ENCODE measurements at places on chromosomes 4 and X.

DNA sequence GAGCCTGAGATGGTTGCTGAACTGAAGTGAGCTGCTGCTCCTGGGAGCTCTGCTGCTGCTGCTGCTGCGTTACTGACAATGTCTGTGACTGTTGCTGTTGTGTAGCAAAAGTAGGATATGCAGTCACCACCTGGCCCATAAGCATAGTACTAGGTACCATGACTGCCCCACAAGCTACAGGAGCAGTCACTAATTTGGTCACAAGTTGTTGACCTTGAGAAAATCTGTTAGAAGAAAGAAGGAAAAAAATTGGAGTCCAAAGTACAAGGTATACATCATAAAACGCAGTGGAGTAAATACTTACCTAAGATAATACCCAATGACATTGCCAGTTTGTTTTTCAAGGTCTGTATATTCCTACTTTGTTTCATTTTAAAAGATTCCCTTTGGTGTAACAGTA lies 42.6 kb downstream of the TMEM165 start:
- no peak for DNase-seq

DNA sequence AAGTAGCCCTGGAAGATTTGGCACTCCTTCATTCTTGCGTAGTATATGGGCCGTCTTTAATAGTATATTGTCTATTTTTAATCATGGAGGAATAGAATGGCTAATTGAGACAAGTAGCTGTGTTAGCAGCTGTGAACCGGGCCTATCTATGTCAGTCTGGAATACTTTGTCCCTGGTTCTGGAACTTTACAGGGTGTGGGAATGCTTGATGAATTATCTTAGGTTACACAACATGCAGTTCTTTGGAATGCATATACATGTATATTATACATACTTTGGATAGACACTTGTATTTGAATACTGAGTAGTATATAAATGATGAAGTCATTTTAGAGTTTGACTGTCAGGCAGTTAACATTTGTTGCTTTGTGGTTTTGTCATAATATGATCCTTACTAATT lies 37.4 kb downstream of the PDLIM5 start:
- no peak for DNase-seq

- no peak for DNase-seq
Measured at GRCh38 chr4:70306076-70306475, 28.7 kb upstream of the CABS1 start.

DNA sequence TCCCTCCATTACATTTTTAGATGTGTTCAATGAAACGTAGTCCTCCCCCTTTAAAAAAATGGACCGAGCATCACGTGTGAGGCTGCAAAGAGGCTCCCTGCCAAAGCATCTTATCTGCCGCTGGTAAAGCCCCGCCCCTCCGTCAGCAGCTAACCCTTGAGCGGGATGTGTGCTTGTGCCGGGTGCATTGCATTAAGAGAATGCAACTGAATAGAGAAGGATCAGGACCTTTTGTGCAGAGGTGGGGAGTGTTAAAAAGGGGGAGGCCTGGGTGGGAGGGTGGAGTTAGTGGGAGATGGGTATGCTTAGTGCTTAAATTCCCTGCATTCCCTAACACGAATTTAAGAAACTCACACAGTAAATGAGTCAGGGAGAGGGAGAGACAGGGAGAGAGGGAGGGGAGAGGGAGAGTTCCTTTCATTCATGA lies 66.0 kb downstream of the TBL1X start:
- peak; percentile 24 for DNase-seq

DNA sequence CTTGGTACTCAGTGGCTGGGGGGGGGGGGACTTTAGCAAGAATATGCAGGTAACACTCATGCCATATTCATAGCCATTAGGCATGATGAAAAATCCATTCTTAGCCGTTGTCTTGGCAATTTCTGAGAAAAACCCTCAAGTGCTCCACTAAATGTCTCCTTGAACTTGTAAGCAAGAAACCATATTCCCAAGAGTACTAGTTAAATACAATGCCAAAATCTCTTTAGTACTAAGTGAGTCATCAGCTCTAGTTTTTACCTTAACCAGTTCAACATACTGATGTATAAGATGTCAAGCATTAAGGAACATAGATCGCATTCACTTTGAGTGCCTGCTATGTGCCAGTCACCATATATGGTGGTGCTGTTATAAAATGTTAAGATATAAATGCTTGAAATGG lies 27.5 kb downstream of the UBE2D3 start:
- no peak for DNase-seq

GRCh38 chr4:160546201-160546600 lies 1443.3 kb downstream of the RAPGEF2 start:
- no peak for DNase-seq

- no peak for DNase-seq
Measured at GRCh38 chr4:2935762-2936743, 27.2 kb downstream of the NOP14 start.

DNA sequence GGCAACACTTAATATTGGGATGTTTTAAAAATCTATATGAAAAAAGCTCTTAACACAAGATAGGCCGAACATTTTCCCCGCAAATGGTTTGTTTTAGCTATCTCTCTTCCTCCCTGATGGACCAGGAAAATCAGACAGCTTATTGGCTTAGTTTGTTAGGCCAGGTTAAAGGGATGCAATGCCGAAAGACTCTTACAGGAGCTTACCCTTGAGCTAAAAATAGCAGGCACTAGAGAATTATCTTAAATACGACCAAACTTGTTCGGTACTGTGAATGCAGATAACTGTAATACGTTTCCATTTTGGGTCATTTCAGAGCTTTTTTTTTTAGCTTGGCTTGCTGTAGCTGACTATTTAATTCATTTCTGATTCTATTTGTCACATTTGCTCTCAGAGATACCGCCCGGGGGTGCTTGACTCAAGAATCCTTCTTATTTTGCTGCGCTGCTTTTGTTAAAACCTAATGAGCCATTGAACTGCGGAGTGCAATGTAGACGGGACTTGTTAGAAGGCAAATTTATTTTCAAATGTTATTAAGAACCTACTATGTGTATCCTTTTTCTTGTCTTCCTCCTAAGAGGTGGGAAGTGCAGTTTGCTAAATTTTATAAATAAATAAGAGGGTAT lies 23.3 kb downstream of the PPARGC1A start:
- DNase-seq, result no peak

DNA sequence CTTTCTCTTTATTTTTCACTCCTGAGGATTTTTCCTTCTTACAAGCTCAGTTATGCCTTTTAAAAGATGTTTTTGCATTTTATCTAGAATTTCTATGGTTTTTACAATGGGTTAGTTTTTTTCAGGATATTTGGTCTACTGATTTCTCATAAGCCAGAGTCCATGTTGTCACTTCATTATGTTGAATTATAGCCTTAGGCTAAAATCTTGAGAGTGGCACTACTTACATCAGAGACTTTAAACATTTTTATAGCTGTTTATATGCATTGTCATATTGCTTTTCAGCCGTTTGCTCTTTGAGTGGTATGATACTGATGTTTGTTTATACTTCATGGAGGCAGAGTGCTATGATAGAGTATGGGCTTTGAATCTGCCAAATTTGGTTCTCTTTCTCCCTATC lies 36.4 kb downstream of the CXorf58 start:
- DNase-seq, result no peak

Measured in gastrocnemius medialis (tissue), 4 donors.